ENCODE measurements at places on chromosomes 4 and X.

DNA sequence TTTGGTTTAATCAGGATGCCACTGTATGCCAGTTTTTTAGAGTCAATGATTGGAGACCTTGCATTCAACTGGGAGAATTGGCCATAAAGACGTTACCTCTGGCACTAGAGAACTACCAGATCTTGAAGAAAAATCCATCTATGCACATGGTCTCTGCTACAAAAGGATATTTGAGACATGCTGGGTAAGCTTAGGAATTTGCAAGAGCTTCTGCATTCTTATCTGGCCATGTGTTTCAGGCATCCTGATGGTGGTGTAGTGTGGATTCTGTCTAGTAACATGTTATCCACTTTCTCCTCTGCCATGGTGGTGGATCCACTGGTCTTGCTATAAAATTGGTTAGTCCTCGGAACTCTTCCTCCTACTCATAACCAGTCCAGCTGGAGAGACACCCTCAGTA is 185.3 kb upstream of the WDFY3 start:
- no peak for DNase-seq

DNA sequence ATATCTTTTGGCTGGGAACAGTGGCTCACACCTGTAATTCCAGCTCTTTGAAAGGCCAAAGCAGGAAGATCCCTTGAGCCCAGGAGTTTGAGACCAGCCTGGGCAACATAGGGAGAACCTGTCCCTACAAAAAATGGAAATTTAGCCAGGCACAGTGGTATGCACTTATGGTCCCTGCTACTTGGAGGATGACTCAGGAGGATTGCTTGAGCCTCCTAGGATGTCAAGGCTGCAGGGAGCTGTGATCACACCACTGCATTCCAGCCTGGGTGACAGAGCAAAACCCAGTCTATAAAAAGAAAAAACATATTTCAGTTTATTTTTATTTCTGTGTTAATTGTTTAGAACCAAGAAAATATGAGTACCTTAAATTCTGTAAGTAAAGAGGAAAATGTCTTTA is 123.7 kb downstream of the CBR4 start:
- DNase-seq: no peak

DNA sequence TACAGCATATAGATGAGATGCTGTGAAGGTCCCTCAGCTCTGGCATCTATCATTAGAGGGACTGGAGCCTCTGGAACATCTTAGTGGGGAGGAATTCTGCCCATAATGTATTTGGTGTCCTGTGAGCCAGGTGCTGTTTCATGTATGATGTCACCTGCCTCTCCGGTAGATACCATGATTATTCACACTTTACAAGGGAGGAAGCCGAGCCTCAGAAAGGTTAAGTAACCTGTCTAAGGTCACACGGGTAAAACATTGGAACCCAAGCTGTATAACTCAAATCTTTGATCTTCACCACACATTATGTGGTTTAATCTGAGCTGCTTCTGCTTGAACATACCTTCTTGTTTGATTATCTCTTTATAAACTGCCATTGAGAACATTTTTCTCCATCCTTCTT is 442.8 kb downstream of the BCOR start:
- no peak for DNase-seq

DNA sequence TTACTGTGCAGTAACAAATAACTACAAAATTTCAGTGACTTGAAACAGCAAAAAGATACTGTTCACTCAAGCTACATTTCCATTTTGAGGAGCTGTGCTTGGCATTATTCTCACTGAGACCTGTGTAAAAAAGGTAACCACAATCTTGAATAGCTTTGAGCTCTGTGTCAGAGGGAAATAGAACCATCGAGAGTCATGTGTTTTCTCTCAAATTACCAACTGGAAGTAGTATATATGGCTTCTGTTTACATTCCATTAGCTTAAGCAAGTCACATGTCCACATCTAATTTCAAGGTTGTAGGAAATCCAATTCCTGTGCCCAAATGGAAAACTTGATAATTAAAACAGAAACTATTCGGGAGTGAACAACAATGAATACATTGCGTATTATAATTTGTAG is 82.9 kb upstream of the BANK1 start:
- DNase-seq: no peak

DNA sequence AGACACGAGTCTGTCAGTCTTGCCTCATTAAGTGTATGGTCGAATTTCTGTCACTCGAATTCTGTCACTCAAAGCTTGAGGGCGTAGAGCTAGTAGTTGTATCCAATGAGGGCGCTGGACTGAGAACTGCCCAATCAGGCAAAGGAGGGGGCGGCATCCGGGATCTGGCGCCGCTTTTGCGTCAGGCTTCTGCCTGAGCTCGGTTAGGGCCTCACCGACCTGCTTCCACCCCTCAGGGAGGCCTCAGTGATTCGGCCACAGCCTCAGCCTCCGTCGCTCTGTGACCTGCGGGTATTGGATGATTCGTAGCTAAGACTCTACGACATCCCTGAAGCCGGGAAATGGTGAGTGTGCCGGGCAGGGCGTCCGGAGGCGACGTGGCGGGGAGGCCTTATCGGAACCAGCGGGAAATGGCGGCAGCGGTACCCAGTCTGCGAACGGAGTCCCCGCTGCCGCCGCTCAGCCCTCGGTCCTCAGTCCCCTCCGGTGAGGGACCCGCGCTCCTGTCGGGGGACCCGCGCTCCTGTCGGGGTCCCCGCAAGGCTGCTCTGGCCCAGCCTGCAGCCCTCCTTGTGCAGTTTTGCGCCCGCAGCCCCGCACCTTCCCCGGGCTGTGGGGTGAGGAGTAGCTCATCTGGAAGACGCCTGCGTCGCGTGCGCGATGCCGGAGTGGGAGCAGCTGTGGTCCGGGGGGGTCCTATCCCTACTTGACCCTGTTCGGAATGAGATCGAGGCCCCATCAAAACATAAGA is 88.3 kb downstream of the ZNF718 start:
- DNase-seq: peak; percentile 69

- DNase-seq: no peak
Observed at GRCh38 chr4:74437866-74438265, 7.1 kb upstream of the AREG start.

- DNase-seq: no peak
Observed at GRCh38 chr4:56212774-56213173, 174.5 kb downstream of the AASDH start.

GRCh38 chrX:36562986-36563385 is 445.2 kb upstream of the FAM47C start:
- no peak for DNase-seq

DNA sequence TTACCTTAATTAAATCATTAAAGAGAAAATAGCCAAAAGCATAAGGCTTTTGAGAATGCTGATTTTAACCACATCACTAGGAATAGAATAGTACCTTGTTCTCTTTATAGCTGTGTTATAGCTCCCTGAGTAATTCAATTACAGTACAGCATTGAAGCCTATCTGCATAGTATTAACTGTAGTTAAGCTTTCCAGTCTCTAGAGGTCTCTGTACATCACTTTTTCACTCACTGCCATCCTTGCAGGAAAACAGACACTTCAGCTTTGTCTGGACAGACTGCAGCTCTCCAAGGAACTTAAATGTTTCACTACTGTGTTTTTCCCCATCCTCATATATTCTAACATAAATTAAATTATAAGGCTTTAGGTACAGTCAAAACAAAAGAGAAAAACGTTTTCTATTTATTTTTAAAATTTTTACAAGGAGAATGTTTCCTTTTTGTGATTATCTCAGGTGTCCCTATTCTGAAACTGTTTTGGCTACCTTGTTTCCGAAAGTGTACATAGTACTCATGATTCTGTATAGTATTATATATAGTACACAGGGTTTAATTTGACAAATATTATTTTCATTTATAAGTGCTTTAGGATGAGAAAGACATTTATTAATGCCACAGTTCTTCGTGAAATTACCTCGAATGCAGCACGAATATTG is 407.9 kb downstream of the PCDH18 start:
- DNase-seq: peak; percentile 80

DNA sequence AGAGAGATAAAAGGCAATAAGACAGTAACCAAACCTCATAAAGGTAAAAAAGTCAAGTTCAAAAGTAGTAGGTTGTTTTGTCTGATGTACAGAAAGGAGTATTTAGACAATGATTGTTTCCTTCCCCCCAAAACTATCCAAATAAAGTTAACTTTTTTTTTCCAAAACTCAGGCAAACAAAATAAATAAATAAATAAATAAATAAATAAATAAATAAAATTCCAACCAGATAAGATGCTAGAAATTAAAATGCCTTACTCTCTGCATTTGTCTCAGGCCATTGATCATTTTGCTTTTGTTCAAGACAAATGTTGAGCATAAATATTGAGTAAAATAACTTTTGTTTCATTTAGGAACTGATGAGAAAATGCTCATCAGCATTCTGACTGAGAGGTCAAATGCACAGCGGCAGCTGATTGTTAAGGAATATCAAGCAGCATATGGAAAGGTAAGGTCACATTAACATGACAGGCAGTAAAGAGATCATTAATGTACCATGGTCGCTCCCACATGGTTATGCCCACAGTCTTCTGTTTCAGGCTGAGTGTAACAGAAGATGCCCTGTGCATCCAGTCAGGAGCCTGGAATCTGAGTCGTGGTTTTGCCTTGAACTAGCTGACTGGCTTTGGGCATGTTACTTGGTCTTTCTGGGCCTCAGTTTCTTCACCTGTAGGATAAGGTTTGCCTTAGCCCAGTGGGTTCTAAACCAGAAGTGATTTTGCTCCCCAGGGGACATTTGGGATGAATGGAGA is 27.3 kb downstream of the ANXA3 start:
- DNase-seq: no peak

GRCh38 chr4:48370260-48371134 is 29.2 kb downstream of the SLAIN2 start:
- DNase-seq: no peak

GRCh38 chr4:8605289-8605688 is 12.7 kb downstream of the CPZ start:
- no peak for DNase-seq

DNA sequence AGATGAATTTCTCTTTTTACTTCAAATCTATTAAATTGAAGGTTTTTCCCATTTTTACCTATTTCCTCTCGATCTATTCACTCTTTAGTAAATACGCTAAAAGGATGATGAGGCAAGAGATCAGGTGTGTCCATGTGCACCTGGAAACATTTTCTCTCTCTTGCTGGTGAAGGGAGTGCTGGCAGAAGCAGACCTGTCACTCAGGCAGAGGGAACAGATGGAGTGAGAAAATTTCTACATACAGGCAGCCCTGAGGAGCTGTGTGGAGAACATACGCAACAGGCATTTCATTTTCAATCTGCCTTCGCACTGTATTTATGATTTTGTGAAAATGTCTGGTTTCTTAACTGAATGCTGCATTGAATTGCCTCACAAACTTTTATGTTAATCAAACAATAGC is 249.5 kb downstream of the GPM6A start:
- no peak for DNase-seq

DNA sequence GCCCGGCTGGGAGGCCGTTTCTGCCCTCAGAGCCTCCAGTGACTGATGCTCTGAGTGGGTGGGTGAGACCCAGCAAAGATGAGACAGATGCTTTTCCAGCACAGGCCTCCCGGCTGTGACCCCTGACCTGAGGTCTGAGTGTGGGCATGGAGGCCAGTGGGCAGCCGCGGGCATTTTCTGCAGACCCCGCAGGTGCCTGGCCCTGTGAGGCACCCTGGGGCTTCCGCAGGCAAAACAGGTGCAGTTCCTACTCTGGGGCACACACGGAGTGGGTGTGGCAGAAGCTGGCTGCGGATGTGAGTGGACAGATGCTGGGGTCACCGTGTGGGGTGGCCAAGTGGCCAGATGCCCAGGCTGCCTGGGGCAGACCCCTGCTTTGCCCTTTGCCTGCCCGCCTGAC is 14.8 kb downstream of the HTRA3 start:
- DNase-seq: no peak

DNA sequence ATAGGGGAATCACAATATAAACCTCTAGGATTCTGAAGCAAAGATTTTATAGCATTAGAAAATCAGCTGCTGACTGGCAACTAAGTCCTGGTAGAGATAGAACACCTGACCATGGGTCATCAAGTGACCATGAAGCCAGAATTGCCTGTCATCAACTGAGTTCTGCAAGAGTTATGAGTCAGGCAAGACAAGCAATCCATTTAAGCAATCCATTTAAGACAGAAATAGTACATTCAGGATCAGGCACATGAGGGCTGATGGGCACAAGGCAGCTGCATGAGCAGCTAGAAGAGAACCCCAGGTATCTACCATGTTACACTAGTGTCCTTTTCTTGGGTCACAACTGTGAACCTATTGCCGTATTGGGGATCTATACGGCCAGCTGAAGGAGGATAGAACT is 98.9 kb downstream of the SPRY1 start:
- DNase-seq: no peak

DNA sequence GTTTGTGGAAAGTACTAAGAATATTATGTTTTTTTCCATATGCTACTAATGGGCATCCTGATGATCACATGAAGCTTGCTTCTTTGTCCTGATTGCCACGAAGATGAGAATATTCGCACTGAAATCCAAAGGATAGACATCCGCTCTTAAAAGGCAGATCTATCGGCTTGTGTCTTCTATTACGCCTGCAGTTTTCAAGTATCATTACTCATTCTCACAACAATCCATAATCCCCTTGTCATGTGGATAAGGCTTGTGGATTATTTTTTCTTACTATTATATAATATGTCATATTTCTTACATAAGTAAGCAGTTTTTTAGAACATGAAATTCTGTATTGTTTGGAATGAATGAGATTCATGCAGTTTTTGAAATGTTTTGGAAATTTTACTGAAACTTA is 62.8 kb downstream of the KCNIP4 start:
- no peak for DNase-seq

GRCh38 chrX:111264385-111264784 is 5.9 kb downstream of the CAPN6 start:
- no peak for DNase-seq

- DNase-seq: peak; percentile 53
Observed at GRCh38 chr4:55733932-55734331, 85.7 kb upstream of the EXOC1L start.
